Dermis blood vessel endothelial cell (primary cell): ENCODE measurements at places on chromosomes 3 and 15. TPM values are rescaled to one million over a fixed set of nuclear protein-coding genes. Genes with fewer than 3 reads are reported as not detected.

- no peak for DNase-seq
Measured at GRCh38 chr3:164236851-164237250, 841.4 kb downstream of the SI start.

GRCh38 chr3:146485297-146485696 is 15.9 kb upstream of the PLSCR2 start:
- DNase-seq = no peak

DNA sequence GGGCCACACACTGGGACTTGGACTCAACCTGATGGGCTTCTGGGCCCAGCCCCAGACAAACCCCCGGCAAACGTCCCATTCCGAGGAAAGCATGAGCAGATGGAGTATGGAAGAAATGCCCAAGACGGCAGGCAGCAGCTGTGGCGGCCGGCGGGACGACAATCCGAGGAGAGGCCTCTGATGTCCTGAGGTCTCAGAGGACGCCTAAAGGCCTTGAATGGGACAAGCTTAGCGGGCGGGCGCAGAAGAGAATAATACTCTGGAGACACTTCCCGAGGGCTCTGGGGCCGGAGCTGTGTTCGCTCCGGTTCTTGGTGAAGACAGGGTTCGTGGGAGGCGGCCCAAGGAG is 482 bp upstream of the OGG1 start:
- DNase-seq = no peak

- peak; percentile 2 for DNase-seq
Measured at GRCh38 chr3:111252779-111253178, 181.2 kb downstream of the NECTIN3 start.

DNA sequence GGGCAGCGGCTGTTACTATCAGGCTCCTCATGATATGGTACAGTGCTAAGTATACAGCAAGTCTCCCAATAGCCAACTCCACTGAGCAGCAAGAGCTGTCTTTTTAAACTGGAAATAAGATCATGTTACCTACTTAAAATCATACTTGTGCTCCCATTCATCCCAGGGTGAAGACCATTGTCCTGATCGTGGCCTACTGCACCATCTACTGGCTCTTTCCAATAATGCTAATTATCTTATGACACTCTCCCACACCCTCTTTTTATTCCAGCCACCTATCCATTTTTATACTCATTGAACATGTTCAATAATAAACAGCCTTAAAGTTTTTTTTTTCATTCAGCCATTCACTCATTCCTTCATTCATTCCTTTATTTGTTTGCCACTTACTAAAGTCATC is 117.7 kb downstream of the GBE1 start:
- peak; percentile 62 for DNase-seq

GRCh38 chr3:128316481-128316891 is 150.2 kb downstream of the DNAJB8 start:
- DNase-seq = no peak

- no peak for DNase-seq
Measured at GRCh38 chr3:153974614-153975013, 146.6 kb upstream of the ARHGEF26 start.

The KIF23 gene
- total RNA-seq = 13.8 and 55.1 TPM in 2 replicates

The CCK gene
- total RNA-seq = not detected in 2 replicates

The ADAMTSL3 gene
- 6.0 and 15.1 TPM in 2 replicates for total RNA-seq

The RHOV gene
- 0.17 TPM in 1 of 2 replicates, not detected in the other for total RNA-seq

The PLA2G4B gene
- 0.23 and 1.0 TPM in 2 replicates for total RNA-seq

The GNAT1 gene
- not detected in 2 replicates for total RNA-seq
